ENCODE measurements at places on chromosomes 12 and 14. TPM values are rescaled to one million over a fixed set of nuclear protein-coding genes. Genes with fewer than 3 reads are reported as not detected.

The TMEM179 gene
- total RNA-seq: 0.11 TPM

The TAS2R19 gene
- 11.1 TPM for total RNA-seq

The LPAR5 gene
- total RNA-seq: not detected

The PRB2 gene
- total RNA-seq: not detected

The EML1 gene
- total RNA-seq: 47.8 TPM

The ARMH4 gene
- 9.1 TPM for total RNA-seq

All from articular chondrocyte of knee joint (primary cell).